ENCODE measurements at places on chromosomes 3 and 15.
A peak's percentile ranks its signal among the peaks of the same experiment; 100 is the strongest.

DNA sequence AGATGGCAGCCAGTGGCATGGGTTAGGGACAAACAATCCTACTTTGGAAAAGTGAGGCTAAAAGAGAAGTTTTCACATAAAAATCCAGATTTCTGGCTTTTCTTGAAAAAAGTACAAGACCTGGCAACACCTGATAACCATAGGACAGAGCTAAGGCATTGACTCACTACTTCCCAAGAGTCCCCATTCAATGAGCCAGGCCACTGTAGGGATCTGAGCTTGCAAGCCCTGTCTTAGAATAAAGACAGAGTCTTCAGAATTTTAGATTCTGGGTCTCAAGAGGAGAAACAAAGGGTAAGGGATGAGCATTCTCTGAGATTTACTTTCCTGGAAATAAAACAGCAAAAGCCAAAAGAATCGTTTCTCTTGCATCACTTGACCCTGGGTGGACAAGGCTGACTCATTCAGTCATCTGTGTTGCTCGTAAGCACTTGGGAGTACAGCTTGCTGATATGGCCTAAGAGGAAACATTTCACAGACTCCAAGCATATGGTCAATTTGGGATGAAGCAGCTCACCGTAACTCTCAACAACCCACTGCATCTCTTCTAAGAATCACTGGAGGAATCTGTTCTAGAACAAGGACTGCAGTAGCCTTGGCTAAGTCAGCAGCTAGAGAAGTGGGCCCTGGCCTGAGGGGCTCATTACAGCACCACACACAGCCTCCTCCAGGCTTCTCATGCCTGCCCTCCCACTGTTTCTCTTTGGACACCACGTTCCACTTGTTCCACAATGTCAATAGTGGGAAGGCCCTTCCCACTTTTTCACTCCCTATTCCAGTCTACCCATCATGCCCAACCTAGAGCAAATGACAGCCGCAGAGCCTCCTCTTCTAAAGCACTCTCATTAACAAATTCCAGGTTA lies 86.2 kb downstream of the RFTN1 start:
- H3K4me3 ChIP-seq: no peak overlapping the region
- H3K4me1 ChIP-seq: no peaks in the 10 kb centered on the region
- DNase-seq: peak; percentile 50
- peak overlapping the region; percentile 40 for H3K27ac ChIP-seq

- H3K4me1 ChIP-seq: no peaks in the 10 kb centered on the region
- peaks cover 9% of the 10 kb centered on the region for H3K27me3 ChIP-seq
- no peaks in the 10 kb centered on the region for H3K36me3 ChIP-seq
- no peak overlapping the region for H3K4me3 ChIP-seq
Observed at GRCh38 chr3:186517218-186517617, 27.0 kb downstream of the CRYGS start.

- no peak for DNase-seq
- no peak overlapping the region for H3K27ac ChIP-seq
- H3K36me3 ChIP-seq: no peaks in the 10 kb centered on the region
- no peak overlapping the region for H3K4me3 ChIP-seq
Observed at GRCh38 chr15:31304751-31305365, 21.8 kb upstream of the KLF13 start.

- H3K27ac ChIP-seq: peak overlapping the region; percentile 70
- H3K36me3 ChIP-seq: no peaks in the 10 kb centered on the region
- H3K27me3 ChIP-seq: no peaks in the 10 kb centered on the region
- peaks cover 8% of the 10 kb centered on the region for H3K4me1 ChIP-seq
- DNase-seq: no peak
Observed at GRCh38 chr3:187610981-187611511, 59.1 kb downstream of the SST start.

- no peaks in the 10 kb centered on the region for H3K4me1 ChIP-seq
- H3K4me3 ChIP-seq: no peak overlapping the region
- H3K27ac ChIP-seq: no peak overlapping the region
- no peaks in the 10 kb centered on the region for H3K27me3 ChIP-seq
- DNase-seq: no peak
Observed at GRCh38 chr3:55218577-55218976, 268.5 kb downstream of the WNT5A start.

DNA sequence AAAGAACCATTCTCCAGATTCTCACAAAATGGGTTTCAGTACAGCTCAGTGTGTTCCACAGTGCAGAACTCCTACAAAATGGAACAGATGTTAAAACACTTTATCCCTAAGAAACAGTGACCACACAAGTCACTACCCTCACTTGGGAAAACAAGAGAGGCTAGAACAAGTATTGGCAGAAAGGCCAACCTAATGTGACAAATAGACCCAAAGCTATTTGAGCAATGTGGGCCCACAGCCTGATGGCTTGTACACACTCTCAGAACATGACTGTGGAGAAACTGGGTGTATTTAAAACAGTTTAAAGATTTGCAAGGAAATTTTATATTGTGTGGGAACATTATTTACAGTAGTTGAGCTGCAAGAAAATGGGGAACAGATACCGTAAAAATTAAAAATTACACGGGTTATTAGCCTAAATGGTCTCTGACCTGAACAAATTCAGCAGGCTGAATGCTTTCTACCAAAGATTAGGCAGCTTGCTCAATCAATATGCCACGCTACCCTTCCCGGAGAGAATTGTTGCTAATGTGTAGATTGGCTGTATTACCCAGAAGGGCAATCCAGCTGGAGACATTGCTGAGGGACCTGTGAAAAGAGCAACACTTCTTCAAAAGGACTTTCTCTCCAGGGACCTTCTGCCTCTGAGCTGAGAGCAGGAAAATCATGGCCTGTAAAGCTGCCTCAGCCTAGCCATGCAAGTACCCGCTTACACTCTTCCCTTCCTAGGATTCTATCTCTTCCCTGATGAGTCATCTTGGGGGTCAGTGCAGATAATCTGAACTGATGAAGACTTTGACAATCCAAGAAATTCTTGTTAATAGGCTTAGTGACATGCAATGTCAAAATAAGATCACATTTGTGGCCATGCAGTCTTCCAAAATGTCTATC lies 97.1 kb downstream of the STRIT1 start:
- no peak overlapping the region for H3K4me3 ChIP-seq
- no peaks in the 10 kb centered on the region for H3K27me3 ChIP-seq

GRCh38 chr3:150878996-150879575 lies 26.2 kb downstream of the MINDY4B start:
- H3K27ac ChIP-seq: no peak overlapping the region
- peaks cover 4% of the 10 kb centered on the region for H3K4me1 ChIP-seq
- H3K36me3 ChIP-seq: no peaks in the 10 kb centered on the region

- DNase-seq: no peak
- no peaks in the 10 kb centered on the region for H3K36me3 ChIP-seq
- H3K27me3 ChIP-seq: no peaks in the 10 kb centered on the region
- H3K27ac ChIP-seq: no peak overlapping the region
Observed at GRCh38 chr3:192060160-192060781, 599.3 kb downstream of the PYDC2 start.

DNA sequence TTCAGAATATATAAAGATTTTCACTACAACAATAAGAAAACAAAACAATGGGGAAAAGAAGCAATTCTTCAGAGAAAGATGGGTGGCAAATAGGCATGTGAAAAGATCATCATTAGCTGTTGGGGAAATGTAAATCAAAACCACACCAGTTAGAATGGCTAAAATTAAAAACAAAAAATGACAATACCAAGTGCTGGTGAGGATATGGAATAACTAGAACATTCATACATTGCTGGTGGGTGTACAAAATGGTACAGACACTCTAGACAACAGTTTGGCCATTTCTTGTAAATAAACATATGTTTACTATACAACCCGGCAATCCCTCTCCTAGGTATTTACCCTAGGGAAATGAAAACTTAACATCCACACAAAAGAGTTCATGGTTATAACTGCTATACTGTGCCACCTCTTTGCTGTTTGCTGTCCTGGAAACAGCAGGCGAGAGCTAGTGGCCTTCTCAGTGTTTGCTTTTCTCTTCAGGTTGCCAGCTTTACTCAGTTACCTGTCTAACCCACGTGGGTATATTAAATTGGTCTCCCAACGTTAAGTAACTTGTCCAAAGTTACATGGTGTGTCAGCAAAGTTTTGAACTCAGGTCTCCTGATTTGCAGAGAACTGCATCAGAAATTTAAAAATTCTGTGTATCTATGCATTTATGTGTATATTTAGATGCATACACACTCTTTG lies 4.6 kb upstream of the NIT2 start:
- H3K4me1 ChIP-seq: peaks cover 6% of the 10 kb centered on the region
- DNase-seq: no peak
- H3K27ac ChIP-seq: no peak overlapping the region
- H3K4me3 ChIP-seq: no peak overlapping the region
- no peaks in the 10 kb centered on the region for H3K27me3 ChIP-seq
- no peaks in the 10 kb centered on the region for H3K36me3 ChIP-seq
